ENCODE measurements at places on chromosomes 11 and 22. TPM values are rescaled to one million over a fixed set of nuclear protein-coding genes. Genes with fewer than 3 reads are reported as not detected.

TENM4 gene
- total RNA-seq = 25.1 TPM

BIK gene
- 11.8 TPM for total RNA-seq

B4GALNT4 gene
- total RNA-seq = 12.7 TPM

TMEM121B gene
- total RNA-seq = 0.04 TPM

LIPT2 gene
- 1.9 TPM for total RNA-seq

SCUBE2 gene
- 4.1 TPM for total RNA-seq

UBQLN3 gene
- total RNA-seq = not detected

HTR3B gene
- not detected for total RNA-seq

ARHGEF17 gene
- 9.7 TPM for total RNA-seq

MYRF gene
- total RNA-seq = 0.18 TPM

E2F8 gene
- 4.4 TPM for total RNA-seq

KCNJ1 gene
- total RNA-seq = 0.03 TPM

USH1C gene
- total RNA-seq = not detected

MMP7 gene
- total RNA-seq = 0.11 TPM

OR52I2 gene
- not detected for total RNA-seq

APOA5 gene
- total RNA-seq = not detected

CASTOR1 gene
- total RNA-seq = 3.5 TPM

OR2AG2 gene
- 0.03 TPM for total RNA-seq

TMEM191C gene
- total RNA-seq = 0.46 TPM

STK33 gene
- 0.39 TPM for total RNA-seq

DLG2 gene
- total RNA-seq = 0.21 TPM
